Astrocyte (in vitro differentiated cells and primary cell): ENCODE measurements at places on chromosomes 2 and 18. TPM values are rescaled to one million over a fixed set of nuclear protein-coding genes. Genes with fewer than 3 reads are reported as not detected.
A peak's percentile ranks its signal among the peaks of the same experiment; 100 is the strongest.

DNA sequence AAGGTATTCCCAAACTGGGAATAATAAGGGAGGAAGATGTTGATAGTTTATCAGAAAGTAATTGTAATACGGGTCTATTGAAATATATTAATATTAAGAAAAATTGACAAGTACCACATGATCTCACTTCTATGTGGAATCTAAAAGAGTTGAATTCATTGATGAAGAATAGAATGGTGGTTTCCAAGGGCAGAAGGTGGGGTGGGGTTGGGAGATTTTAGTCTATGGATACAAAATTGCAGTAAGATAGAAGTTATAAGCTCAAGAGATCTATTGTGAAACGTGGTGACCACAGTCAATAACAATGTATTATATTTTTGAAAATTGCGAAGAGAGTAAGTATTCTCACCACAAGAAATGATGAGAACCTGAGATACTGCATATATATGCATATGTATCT is 38.9 kb downstream of the COL3A1 start:
- DNase-seq: no peak

- DNase-seq: peak; percentile 65
Measured at GRCh38 chr2:77161009-77161408, 361.2 kb downstream of the LRRTM4 start.

PPM1B gene
- total RNA-seq: 39.3 and 39.4 TPM in 2 replicates

- DNase-seq: no peak
Measured at GRCh38 chr2:109726379-109727270, 67.5 kb upstream of the RGPD5 start.

GRCh38 chr2:64819774-64820688 is 166.3 kb upstream of the SERTAD2 start:
- no peak for DNase-seq

DNA sequence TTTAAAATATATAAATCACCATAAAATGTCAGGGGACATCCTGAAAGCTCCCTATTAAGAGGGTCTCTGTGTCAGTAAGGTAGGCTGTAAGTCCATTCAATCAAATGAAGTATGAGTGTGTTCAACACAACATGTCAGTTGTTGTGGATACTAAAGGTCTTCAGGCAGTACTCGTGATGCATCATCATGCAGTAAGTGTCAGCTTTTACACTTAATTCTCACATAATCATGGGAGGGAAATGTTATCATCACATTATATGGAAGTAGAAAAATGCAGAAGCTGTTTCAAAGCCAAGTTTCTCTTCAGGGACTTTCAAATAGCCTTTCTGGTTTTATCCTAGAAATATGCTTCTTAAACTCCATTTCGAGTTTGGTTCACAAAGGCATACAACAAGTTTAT is 477.1 kb upstream of the ID2 start:
- DNase-seq: no peak

CDCA7 gene
- 4.6 and 5.3 TPM in 2 replicates for total RNA-seq

DNA sequence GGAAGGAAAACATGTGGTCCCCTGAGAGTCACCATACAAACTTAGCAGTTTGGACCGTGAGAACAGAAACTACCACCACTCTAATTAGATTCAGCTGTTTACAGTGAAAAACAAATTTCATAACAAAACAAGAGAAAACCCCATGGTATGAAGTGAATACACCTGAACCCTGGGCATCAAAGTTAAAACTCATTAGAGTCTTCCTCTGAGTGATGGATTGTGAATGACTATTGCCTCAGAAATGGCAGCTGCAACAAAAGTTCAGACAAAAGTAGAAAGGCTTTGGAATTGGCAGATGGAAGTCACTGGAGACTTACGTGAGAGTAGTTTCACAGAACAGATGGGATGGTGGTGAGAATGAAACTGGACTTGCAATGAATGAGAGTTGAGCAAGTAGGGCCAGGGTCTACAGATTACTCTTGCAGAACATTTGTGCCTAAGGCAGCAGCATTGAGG is 98.0 kb downstream of the AAK1 start:
- DNase-seq: no peak

DNA sequence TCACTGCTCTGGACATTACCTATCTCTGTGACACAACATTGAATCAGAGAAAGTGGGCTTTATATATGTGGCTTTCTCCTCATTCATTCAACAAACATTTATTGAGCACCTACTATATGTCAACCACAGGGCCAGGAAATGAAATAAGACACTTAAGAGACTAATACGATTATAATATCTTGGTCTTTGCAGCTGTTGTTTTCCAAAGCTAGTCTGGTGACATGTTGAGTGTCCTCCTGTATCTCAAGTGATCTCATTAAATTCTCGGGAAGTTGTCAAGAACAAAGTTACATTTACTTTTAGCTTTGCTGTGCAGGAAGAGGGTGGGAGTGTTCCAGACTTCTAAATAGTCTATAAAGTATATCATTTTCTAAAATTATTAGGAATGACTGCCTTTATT is 164.6 kb upstream of the SP5 start:
- no peak for DNase-seq

GRCh38 chr2:22998359-22998758 is 386.6 kb upstream of the KLHL29 start:
- no peak for DNase-seq

DNA sequence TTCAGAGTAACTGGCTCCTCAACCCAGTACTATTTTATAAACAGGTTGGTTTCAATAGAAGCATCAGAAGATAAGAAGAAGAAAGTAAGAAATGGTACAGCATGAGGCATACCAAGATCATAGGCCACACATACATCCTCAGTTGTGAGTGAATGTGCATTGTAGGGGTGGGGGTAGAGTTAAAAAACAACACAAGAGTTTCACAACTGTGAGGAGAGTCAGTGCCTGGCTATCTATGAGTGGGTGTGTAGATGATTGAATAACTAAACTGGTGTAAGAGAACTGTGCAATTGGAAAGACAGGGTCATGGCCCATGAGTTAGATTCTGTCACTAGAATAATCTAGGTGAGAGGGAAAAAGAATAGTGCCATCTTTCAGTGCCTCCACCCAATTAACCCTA is 748.2 kb upstream of the ACVR2A start:
- no peak for DNase-seq

DNA sequence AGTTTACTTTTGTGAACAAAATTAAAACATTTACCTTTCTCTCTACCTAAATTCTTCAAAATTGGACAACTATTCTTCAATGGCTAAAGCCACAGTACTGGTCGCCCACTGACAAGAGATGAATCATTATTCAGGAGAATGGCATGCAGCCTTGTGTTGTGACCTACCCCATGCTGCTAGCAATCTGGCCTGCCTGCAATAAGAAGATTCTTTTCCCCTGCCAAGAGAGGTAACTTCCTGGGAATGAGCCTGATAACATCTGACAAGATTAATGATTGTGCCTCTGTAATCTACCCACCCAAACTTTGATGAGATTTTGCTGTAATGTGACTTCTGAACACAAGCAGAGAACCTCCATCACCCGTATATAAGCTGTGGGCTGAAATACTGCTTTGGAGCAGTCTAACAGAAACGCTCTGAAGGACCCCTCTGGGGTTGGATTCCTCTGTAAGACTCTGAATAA is 47.0 kb upstream of the ST3GAL5 start:
- peak; percentile 97 for DNase-seq

- no peak for DNase-seq
Measured at GRCh38 chr2:200222791-200223190, 83.7 kb upstream of the SPATS2L start.

DNA sequence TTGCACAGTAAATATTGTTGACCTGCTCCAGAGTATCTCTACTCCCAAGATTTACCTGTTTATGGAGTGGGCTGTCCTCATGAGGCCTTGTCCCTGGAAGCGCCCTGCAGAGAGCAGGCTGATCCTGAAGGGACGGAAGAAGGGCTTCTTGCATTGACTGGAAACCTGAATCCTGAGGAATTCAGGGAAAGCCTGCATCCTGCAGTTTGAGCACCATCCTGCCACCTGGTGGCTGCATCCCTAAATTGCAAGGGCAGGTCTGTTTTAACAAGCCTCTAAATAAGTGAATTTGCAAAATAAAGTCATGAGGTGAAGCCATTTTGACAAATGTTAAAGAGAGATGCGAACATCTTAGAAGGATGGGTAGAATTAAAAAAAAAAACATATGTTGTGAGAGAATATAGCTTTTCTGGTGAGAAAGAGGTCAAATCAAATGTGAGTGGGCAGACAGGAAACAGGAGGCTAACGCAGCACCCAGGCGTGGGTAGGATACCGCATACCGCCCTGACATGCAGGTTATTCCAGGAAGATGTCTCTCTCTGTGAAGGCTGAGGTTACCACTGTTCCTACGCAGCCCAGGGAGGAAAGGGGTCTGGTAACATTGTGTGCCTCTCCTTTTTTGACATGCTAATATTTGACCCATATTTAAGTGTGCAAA is 754.9 kb downstream of the RNF144A start:
- DNase-seq: no peak

DNA sequence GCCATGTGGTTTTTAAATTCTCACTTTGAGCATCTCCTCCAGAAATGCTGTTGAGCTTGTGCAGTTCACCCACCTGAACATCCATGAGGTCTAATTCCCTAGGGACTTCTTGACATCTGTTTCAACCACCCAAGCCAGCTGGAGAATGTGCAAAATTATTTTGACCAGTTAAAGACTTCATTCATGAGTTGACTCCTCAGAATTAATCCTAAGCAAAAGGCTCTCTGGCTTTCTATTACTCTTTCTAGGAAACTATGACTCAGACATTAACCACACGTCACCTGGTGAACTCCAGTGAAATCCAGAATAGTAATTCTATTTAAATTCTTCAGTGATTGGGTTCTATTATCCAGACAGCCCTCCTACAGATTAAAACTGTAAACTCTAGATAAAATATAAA is 247.5 kb downstream of the NBAS start:
- peak; percentile 77 for DNase-seq

DNA sequence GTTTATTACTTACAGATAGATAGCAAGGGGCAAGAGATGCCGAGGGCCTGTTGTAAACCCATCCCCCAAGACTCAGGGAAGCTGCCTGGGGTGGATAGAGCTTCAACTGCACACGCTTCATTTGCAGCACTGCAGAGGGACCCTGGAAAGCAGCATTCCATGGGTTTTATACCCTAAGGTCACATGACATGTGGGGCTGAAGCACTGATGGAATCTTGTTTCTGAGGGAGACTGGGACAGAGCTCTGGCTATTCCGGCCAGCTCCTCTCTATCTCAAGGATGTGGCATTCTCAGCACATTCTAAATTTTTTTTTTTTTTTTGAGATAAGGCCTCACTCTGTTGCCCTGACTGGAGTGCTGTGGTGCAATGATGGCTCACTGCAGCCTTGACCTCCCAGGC is 300.1 kb downstream of the MYCN start:
- DNase-seq: no peak

ICOS gene
- total RNA-seq: not detected in 2 replicates

RBM44 gene
- 0.29 and 0.32 TPM in 2 replicates for total RNA-seq

LAMA1 gene
- total RNA-seq: 17.4 and 18.3 TPM in 2 replicates

SRD5A2 gene
- not detected in 2 replicates for total RNA-seq

CCL20 gene
- total RNA-seq: not detected in 2 replicates

CHST9 gene
- total RNA-seq: 0.96 and 1.3 TPM in 2 replicates

CROCC2 gene
- total RNA-seq: not detected in 2 replicates

NRP2 gene
- 68.5 and 76.7 TPM in 2 replicates for total RNA-seq

- peak; percentile 38 for DNase-seq
Measured at GRCh38 chr2:223591596-223591995, 10.6 kb downstream of the SCG2 start.

CFAP65 gene
- 0.22 and 0.27 TPM in 2 replicates for total RNA-seq

- DNase-seq: no peak
Measured at GRCh38 chr2:206083602-206084438, 2.2 kb downstream of the INO80D start.

DNA sequence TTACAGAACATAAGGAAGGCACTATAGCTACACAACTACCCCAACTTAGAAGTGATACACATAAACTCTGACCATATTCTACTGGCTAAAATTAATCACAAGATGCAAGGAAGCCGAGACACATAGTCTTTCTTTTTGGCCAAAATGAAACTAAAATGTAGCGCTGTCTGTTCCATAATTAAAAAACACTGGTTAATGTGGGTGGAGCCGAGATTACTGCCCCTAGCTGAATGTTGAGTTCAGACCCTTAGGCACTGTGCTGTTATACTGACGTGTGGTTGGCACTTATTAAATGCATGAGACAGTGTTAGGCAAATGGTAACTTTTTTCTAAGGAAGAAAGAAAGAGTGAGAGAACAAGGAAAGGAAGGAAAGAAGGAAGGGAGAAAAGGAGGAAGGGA is 254.6 kb upstream of the RND3 start:
- DNase-seq: no peak

SOCS6 gene
- total RNA-seq: 20.5 and 24.1 TPM in 2 replicates

DNA sequence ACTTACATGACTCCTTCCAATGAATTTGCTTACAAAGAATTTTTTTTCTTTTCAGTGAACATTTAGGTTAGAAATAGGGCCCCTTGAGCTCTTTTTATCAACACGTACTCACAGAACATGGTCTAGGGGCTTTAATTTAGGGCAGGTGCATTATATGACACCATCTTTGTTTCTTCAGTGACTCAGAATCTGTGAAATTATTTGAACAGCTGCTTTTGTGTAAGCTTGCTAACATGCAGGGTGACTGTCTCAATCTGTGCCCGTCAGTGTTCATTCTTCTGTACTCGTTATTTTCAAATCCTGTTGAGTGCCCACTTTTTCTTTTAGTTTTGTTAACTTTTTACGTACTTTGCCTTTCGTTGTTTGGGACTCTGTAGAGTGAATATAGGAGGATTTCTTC is 52.8 kb upstream of the CABYR start:
- DNase-seq: no peak

DNA sequence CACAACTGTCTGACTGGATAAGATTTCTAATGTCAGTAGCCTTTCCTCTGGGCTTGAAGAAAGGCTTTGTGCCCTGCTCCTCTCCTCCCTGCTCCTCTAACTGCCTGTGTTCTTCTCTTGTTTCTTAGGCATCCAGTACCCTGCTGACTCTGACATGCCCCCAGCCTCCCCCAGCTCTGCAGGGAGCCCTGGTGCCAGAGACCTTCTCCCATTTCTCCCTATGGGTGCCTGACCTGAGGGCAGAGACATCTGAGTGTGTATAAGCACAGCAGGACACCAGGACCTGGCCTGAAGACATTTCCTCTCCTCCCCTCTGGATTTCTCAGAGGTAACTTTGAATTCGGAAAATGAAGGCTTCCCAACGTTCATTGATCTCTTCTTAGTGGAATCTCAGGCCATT is 23.6 kb downstream of the RNF144A start:
- no peak for DNase-seq

KLF11 gene
- 9.6 and 9.8 TPM in 2 replicates for total RNA-seq

DNA sequence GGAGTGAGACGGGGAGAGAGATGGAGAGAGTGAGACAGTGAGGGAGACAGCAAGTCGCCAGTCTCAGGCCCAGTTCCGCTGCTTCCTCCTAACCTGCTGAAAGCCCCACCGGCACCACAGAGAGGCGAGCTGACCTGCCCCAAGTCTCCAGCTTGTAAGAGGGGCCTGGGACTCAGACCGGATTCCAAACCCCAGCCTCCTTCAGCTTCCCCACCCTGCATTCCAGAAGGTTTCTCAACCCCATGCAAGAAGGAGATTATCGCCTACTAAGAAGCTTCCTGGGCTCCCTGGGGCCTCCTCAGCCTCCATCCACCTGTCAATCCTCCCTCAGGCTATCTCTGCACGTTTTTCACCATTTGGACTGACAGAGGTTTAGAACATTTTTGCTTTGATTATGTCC is 173.1 kb upstream of the RAB6C start:
- no peak for DNase-seq

TMEM200C gene
- 11.3 and 13.1 TPM in 2 replicates for total RNA-seq

- no peak for DNase-seq
Measured at GRCh38 chr2:214098811-214099210, 312.0 kb upstream of the VWC2L start.

GRCh38 chr2:219521066-219521880 is 7.0 kb downstream of the ASIC4 start:
- DNase-seq: no peak
